Activated T-cell treated with anti-CD3 and anti-CD28 coated beads, Interleukin-2, amount 50 U/mL, for 1 hour (primary cell): ENCODE measurements at places on chromosomes 12 and 14.

- no peak for DNase-seq
Observed at GRCh38 chr12:38279756-38280155, 36.8 kb upstream of the ALG10B start.

DNA sequence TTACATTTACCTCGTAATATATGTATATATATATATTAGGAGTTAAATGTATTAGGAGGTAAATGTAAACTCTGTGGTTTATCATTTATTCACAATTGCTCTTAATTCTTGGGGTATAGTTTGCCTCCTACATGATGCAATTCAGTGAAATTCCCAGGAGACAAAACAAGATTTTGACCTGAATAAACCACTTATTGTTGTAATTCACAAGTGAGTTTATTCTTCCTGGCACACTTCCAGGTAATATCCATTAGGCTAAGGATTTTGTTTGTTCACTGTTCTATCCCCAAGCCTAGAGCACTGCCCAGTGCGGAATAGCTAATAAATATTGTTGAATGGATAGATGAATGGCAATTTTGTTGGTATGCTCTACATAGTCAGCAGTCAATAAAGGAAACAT lies 3.0 kb downstream of the SMIM10L1 start:
- no peak for DNase-seq

GRCh38 chr14:50928002-50928635 lies 16.2 kb downstream of the PYGL start:
- no peak for DNase-seq

GRCh38 chr12:95014554-95014953 lies 11.1 kb upstream of the NDUFA12 start:
- DNase-seq, result no peak

GRCh38 chr14:67477926-67478799 lies 10.4 kb downstream of the TMEM229B start:
- DNase-seq, result no peak

- no peak for DNase-seq
Observed at GRCh38 chr12:26571560-26571959, 261.4 kb downstream of the ITPR2 start.
